ENCODE measurements at places on chromosomes 6 and 20.

- no peak for DNase-seq
Observed at GRCh38 chr6:85460921-85461797, 11.3 kb downstream of the NT5E start.

GRCh38 chr6:158552796-158553138, 7.1 kb upstream of the TMEM181 start:
- DNase-seq = no peak

GRCh38 chr6:112253841-112254816, at the start of gene LAMA4:
Gene LAMA4, minus strand, starts transcription at chr6:112254567. Its CDS starts 417 bp downstream, at chr6:112254150.
- DNase-seq = no peak

- no peak for DNase-seq
Observed at GRCh38 chr6:96157018-96157565, 141.3 kb downstream of the FUT9 start.

- no peak for DNase-seq
Observed at GRCh38 chr6:31158863-31159855, 770 bp downstream of the TCF19 start.

- DNase-seq = no peak
Observed at GRCh38 chr20:63896264-63897105, 1.6 kb downstream of the DNAJC5 start.

- DNase-seq = no peak
Observed at GRCh38 chr20:10288954-10289646, 70.5 kb downstream of the SNAP25 start.

GRCh38 chr6:75106426-75106825, 99.4 kb downstream of the COL12A1 start:
- no peak for DNase-seq

- DNase-seq = no peak
Observed at GRCh38 chr20:23023621-23024177, 11.4 kb upstream of the SSTR4 start.

DNA sequence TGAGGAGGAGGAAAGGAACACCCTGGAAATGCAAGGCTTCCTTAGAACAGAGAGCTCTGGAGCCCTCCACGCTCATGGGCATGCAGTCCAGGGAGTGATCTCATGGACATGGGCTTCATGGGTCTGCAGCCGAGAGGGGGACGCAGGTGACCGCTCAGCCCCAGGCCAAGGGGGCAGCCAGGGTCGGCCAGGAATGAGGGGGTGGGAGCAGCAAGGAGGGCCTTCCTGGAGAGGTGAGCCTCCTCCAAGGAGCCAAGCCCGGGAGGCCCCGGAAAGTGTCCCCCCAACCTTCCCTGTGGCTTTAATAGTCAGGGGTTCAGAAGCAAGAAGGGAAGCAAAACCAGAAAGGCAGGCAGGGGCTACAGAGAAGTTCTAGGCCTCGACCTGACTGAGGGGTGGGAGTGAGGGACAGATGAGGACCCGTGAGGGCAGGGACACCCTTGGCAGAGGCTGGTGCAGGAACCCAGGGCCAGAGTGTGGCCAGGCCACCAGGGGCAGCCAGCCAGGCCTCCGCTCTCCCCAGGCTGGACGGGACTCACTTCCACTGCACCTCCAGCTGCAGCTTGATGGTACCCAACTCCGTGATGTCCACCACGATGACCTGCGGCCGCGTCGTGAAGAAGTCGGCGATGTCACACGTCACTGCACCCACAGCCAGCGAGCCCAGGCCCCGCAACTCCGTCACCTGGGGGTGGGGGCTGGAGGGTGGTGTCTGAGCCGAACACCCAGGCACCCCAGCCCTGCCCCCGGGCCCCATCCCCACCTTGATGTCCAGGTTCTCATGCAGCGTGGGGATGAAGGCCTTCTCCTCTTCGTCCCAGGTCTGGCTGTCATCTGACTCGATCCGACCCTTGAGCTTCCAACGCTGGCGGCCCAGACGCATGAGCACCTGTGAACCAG, 83.2 kb downstream of the RIPOR3 start:
- no peak for DNase-seq

DNA sequence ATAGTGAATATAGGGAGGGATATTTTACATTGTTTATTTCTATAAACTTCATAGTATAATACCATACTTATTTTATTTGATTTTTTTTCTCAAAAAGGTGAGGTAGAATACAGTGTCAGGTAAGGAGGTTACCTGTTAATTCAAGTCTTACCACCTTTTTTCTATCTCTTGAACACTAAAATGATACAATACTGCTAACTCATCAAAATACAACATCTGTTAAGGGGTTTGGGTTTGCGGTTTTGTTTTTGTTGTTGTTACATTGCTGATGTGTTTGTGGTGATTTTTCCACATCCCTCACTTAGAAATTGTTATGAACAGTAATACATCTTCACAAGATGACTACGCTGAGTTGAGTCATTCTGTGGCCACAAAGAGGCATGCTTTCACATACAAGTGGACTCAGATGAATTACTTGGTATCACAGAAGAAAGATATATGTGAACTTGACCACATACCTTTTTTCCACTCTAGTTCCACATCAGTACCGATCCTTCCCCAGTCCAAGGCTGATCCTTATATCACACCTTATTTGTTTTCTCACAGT, 139.4 kb upstream of the ID4 start:
- no peak for DNase-seq

- no peak for DNase-seq
Observed at GRCh38 chr6:157091856-157092460, 231.4 kb downstream of the TMEM242 start.

All from NCI-H1417 treated with DMSO at 0.1 percent for 48 hours (cell line).